ENCODE measurements at places on chromosomes 7 and 10.

DNA sequence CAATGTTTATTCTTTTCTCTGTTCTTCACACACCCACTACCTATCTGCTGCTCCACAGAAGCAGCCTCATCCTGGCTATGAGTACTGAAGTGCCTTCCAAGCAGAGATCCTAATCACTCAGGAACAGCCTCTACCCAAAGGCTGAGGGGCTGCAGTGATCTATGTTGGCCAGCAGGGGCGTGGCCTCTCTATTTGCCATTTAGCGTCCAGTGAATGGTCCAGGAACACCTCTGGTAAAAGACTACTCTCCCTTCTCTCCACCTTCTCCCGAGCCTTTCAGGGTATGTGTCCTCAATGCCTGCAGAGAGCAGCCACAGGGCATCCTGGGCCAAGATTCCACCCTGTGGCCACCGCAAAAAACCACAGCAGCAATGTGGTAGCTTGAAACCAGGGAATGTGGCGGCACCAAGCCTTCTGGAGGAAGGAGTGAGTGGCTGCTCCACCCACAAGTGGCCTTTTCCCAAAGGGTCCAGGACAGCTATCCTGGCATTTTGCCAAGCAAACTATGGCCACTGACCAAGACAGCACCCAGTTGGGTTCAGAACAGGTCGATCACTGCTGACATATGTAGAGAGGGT, 70.9 kb downstream of the SYPL1 start:
- peak; percentile 75 for DNase-seq

GRCh38 chr7:68476966-68477365, 1121.3 kb upstream of the AUTS2 start:
- DNase-seq = no peak

DNA sequence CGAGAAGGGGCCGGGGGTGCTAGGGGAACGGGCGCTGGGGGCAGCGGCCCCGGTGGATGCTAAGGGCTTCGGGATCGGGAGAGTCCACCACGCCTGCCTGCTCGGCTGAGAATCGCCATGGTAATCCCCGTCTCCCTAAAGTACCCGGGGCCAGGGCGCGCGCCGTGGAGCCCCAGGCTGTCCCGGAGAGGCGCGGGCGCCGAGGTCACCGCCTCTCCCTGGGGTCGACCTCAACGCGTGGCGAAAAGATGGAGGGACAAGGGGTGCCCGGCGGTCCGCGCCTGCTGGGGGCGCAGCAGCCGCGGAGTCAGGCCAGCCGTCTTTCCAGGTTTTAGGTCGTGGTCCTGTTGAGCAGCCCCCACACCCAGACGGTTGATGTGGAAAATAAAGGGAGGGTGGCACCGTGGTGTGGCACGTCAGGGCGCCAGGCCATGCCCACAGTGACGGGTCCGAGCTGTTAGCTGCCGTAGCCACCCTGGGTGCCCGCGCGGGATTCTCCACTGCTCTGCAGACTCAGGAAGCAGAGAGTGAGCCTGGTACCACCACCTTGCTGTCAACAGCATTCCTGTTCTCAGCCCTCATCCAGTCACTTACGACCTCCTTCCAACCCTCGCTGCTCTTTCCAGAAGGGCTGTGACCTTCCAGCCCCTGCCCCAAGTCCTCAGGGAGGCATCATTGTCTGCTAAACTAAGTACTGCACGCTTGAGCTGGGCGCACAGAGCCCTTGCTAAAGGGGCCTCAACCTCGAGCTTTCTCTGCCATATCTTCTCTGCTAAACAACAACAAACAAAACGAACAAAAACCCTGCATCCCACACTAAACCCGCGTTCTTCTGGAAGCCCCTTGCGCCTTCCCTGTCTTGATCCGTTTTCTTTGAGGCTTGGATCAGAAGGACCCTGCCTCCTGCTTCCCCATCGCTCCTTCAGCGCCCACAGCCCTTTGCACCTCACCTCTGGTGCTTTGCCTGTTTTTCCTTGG, 666 bp downstream of the SMKR1 start:
- DNase-seq = no peak

DNA sequence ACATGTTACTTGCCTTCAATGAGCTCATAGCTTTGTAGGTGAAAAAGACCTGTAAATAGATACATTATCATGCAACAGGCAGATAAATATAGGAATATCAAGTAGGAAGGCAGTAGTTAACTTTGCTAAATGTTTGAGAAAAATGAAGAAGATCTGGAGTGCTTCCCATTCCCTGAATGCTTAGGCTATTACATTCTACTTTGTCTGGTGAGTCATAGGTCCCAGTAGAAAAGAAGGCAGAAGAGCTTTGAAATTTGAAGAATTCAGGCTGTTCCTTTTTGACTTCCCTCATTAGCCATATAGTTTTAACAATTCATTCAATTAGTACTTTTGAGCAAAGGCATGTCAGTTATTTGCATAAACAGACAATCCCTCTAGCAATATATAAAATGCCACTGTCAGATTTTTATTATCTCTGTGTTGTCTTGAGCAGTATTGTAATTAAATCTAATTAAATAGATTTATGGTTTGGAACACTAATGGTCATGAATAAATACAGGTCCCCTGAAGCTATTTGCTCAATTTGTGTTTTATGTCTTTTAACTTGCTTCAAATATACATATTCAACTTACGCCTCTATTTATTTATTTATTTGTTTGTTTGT, 875.0 kb downstream of the REEP3 start:
- no peak for DNase-seq
